ENCODE measurements at places on chromosomes 12 and 14.

DNA sequence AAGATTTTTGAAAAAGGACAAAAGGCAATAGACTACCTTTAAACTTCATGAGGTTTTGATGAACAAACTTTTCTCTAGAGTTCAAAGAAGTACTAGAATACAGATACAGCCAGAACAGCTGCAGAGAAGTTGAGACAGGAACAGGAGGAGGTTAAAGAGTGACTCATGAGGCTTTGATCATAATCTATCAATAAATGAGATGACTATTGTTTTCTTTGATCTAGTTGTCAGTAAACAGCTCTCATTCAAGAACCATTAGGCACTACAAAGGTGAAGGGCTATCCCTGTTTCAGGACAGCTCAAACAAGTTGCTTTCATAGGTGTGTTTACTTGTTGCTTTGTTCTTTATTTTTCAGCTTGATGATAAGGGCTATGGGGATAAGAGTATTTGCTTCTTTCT lies 2.4 kb downstream of the WASHC3 start:
- DNase-seq, result no peak

DNA sequence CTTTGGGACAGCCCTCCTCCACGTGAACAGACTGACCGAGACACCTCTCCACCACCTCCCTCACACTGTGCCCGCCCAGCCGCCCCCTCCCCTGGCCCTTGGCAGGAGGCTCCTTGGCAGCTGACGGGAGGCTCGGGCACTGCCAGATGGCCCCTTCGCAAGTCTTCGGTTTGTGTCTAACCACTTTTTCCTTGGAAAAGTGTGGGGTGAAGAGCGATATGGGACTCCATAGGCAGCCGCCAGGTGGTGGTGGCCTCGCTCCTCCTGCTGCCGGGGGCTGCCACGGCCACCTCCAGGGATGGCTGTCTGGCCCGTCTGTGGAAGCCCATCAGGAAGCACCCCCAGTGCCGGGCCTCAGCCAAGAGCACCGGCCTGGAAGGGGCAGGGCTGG lies 58.7 kb downstream of the LRCOL1 start:
- no peak for DNase-seq

GRCh38 chr12:89244536-89244935 lies 107.8 kb downstream of the DUSP6 start:
- DNase-seq, result no peak

- no peak for DNase-seq
Measured at GRCh38 chr14:104285508-104285840, 147.1 kb downstream of the KIF26A start.

DNA sequence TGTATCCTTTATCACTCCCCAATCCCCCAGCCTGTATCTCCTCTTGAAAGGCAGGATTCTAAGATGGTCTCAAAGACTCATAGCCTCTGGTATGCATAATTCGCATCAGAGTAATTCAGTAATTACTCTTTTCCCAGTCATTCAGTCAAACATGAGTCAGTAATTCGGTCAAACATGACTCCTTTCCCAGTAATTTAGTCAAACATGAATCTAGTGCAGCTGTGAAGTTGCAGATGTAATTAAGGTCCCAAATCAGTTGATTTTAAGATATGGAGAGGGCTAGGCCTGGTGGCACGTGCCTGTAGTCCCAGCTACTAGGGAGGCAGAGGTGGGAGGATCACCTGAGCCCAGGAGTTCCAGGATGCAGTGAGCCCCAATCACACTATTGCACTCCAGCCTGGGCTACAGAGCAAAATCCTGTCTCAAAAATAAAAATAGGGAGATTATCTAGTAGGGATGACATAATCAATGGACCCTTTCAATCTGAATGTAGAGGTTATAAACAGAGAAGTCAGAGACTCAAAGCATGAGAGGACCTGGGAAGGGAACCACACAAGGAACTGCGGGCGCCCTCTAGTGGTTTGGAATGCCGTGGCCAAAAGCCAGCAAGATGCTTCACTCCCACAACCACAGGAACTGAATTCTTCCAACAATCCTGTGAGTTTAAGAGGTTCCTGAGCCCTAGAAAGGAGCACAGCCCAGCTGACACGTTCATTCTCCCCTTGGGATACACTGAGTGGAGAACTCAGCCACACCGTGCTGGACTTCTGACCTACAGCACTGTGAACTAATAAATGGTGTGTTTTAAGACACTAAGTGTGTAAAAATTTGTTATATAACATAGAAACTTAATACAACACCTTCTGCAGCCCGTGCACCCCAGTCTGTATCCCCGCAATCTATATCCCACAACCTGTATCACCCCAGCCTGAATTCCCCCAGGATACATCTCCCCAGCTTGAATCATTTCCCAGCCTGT lies 14.3 kb upstream of the ARMH4 start:
- peak; percentile 80 for DNase-seq

- no peak for DNase-seq
Measured at GRCh38 chr12:1920436-1920835, 2.0 kb upstream of the CACNA2D4 start.

All from activated T-cell treated with anti-CD3 and anti-CD28 coated beads, Interleukin-2, amount 50 U/mL, for 24 hours (primary cell).